Activated CD4-positive, alpha-beta T cell treated with anti-CD3 and anti-CD28 coated beads, Interleukin-10, Interleukin-2, amounts not matched to agents 100 ng/mL and 50 ng/mL, durations not matched to agents 16 hours and 8 hours (primary cell): ENCODE measurements at places on chromosomes 3 and 15.

GRCh38 chr3:32843510-32844321 lies 25.9 kb downstream of the TRIM71 start:
- DNase-seq: no peak

DNA sequence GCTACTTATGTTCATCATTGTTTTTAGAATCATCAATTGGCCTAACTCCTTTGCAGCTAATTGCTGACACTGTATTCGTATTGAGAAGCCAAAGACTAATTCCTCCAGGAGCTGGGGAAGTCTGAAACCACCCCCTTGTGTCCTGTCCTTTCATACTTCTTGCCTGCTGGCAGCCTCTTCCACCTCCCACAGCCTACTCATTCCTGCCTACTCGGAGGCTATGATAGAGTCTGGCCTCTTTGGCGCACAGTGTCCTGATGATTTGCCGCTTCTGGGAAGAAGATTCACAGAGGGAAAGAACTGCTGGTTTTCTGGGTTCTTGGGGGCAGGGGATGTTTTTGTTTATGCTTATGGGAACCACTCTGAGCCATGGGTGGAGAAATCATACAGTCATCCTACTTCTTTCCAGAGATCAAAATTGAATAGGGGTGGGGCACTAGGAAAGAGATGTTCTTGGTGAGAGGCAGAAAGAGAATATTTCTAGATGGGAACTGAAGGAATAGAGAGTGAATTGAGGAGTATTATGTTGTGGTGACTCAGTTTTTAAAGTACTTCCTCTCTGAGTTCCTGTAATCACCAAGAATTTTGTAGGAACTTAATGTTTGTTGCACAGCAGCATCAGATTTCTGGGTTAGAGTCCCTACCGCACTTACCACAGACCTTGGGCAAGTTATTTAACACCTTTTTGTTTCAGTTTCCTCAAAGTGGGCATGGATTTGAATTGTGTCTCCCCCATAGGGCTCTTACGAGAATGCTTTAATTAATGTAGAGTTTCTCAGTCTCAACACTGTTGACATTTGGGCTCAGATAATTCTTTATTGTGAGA lies 22.1 kb upstream of the SCAANT1 start:
- DNase-seq: peak; percentile 49

DNA sequence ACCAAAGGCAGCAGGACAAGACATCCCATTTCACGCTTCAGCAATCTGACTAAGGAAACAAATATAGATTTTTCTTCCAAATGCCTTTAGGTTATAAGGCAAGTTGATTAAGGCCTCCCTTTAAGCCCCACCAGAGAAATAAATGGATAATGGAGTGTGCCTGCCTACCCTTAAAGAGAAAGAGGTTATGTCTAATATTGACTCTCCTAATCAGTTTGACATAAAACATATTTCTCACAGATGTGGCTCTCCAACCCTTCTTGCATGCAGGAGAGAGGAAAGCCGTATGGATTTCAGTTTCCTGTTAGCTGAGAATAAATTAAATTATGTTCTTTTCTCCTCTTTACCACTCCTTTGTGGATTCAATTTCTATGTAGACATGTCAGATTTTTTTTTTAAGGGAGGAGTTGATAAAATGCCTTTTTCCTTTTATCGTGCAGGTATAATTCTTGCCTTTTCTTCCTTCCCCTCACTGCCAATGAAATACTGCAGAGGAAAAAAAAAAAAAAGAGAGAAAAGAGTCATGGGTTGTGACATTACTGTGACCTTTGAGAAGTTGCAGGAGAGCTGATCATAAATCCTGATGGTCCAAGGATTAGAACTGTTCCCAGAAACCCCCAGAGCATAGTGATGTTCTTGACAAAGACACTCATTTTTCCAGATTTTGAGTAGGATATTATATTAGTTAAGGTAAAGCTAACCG lies 355.3 kb upstream of the SLCO3A1 start:
- no peak for DNase-seq

GRCh38 chr3:13543253-13543652 lies 5.7 kb upstream of the FBLN2 start:
- DNase-seq: no peak

DNA sequence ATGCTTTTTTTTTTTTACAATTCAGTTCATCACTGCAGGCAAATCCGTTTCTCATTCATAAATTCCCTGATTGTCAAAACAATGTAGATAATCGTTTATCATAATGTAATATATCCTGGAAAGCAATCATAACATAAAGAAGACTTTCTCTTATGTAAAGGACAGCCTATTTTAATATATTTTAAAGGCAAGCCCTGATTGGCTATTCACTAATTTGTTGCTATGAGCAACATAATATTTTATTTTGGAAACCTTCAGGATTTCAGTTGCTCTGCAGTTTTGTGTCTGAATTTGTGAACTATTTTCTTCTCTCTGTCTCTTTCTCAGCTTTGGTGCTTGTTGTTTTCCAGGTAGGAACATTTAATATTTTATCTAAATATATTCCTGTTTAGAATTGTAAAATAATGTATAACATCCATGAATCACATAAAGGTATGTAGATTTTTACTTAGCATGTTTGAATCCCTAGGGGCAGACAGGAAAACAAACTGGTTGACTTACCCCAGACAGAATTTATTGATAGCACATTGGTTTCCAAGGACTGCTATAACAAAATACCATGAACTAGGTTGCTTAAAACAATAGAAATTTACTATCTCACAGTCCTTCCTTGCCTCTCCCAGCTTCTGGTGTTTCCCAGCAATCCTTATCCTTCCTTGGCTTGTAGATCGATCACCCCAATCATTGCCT lies 253.5 kb downstream of the CDIN1 start:
- DNase-seq: no peak

DNA sequence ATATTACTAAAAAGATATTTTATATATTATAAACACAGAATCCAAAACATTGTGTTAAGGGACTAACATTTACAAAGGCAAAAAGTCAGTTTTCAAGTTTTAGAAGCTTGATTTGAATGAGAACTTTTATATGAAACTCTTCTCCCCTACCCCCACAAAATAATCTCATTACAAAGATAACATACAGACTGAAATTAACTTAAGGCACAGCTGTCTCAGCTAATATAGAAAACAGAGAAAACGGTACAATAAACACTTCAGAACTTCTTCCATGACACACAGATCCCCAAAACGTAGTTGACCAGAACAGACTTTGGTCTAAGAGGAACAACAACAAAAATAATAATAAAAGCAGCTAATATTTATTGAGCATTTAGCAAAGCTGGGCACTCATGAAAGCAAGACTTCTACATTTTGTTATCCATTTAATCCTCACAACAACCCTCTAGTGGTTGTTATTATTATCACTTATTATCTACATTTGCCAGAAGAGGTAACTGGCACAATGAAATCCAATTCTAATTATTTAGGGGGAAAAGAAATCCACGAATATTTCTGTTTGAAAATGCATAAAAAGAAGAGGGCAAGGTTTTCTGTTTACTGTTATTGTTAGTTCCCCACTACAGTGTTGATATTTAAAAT lies 68.1 kb downstream of the PFN2 start:
- no peak for DNase-seq

- no peak for DNase-seq
Observed at GRCh38 chr3:75176937-75177336, 487.2 kb upstream of the FRG2C start.

GRCh38 chr3:66021731-66022131 lies 17.0 kb downstream of the MAGI1 start:
- DNase-seq: no peak

GRCh38 chr3:117263745-117264144 lies 554.2 kb downstream of the TUSC7 start:
- no peak for DNase-seq

DNA sequence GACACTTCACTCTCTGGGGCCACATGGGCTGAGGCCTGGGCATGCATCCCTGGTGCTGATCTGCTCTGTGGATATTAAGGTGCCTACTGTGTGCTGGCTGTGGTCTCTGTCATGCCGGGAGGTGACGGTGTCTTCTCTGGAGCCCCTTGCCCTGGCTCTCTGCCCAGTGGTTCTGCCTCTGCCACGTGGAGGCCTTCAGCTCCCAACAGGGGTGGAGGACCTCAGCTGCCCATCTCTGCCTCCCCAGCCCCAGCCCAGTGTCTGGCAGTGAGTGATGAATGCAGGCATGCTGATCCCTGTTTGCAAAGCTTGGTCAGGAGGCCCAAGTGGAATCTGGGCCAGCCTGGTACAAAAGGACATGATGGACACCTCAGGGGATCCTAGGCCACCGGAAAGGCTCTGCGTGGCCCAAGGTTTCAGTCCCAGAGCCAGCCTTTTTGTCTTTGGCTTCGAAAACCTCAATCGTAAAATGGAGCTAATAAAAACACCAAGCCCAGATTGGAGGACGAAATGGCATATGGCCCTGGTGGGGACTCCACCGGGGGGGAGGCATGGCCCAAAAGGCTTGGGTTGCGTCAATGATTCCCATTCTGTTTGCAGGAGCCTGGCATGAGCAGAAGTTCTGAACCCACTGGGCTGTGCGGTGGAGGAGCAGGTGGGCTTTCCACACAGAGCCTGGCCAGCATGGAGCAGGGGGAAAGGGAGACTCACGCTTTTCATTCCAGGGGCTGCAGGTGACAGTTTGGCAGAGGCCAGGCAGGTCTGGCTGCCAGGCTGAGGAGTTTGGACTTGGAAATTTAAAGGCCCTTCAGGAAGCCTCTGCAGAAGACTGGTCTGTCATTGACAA lies 54.7 kb upstream of the KLF13 start:
- DNase-seq: no peak

GRCh38 chr3:169939751-169940150 lies 26.9 kb upstream of the SEC62 start:
- no peak for DNase-seq

- DNase-seq: no peak
Observed at GRCh38 chr3:82796765-82797164, 1035.3 kb upstream of the GBE1 start.

- no peak for DNase-seq
Observed at GRCh38 chr3:177733233-177733632, 536.0 kb upstream of the TBL1XR1 start.

DNA sequence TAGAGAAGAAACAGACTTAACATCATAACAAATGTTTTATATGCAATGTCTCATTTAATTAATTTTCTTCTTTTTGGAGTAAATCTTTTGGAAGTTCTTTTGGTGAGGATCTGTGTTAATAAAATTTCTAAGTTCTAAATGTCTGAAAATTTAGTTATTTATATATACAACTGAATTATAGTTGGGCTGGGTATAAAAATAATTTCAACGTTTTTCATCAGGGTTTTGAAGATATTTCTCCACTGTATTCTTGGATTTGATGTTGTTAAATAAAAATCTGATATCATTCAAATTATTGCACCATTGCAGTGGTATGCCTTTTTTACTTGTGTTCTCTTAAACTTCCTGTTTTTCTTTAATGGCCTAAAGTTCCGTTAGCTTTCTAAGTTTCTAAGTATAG lies 26.9 kb upstream of the SOX14 start:
- DNase-seq: no peak

GRCh38 chr3:109155828-109156227 lies 19.3 kb downstream of the C3orf85 start:
- DNase-seq: no peak

DNA sequence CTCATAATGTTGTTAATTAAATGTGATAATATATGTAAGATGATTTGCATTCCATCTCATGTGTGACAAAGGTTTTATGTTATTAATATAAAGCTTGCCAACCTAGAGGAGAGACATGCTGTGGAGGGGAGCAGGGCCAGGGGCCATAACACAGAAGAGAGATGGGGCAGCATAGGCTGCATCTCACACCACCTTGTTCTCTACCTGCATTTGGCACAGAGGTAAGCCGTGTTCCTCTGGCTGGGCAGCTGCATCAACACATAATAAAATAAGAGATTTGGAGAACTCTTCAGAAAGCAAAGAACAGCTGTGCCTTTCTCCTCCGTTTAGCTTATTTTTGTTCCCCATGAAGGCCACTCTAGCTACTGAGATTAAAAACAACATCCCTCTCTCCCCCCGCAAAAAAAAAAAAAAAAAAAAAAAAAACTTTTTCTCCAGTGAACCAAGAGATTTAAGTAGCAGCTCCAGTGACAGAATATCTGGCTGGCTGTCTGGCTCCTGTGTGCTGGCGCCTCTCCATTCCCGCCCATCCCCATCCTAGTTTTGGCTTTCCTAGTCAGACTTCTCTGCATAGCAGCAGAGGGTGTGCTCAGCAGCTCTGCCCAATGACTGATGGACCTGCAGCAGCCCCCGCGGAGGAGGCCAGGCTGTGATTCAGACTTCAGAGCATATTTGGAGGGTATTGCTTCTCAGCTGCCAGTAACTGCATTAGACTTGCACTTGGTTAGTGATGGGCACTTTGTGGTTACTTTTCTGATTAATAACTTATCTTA lies 52.2 kb upstream of the STXBP5L start:
- DNase-seq: no peak

DNA sequence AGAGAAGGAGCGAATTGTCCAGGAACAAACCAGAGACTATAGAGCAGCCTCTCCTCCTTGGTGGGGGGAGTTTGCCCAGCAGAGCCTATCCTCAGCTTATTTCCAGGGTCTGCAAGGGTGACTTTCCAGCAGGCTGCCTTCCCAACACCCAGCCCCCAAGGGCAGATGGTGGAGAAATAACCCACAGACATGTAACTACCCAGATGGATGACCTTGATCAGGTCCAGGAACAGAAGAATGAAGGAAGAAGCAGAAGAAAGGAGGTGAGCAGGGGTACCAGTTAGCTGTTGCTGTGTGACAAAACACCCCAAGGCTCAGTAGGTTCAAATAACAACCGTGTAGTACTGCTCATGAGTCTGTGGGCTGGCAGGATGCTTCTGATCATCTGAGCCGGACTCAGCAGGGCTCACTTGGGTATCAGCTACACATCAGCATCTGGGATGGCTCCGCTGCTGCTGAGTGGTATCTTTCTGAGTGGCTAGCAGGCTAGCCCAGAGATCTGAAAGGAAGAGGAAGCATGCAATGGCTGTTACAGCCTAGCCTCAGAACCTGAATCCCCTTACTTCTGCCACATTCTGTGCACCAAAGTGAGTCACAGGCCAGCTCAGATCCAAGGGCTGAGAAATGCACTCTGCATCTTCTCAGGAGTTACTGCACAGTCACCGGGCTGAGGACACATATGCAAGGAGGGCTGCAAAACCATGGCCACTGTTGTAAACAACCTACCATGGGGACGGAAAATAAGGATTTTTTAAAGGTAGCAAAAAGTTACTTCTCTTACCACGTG lies 22.2 kb upstream of the TXNRD3 start:
- DNase-seq: no peak

DNA sequence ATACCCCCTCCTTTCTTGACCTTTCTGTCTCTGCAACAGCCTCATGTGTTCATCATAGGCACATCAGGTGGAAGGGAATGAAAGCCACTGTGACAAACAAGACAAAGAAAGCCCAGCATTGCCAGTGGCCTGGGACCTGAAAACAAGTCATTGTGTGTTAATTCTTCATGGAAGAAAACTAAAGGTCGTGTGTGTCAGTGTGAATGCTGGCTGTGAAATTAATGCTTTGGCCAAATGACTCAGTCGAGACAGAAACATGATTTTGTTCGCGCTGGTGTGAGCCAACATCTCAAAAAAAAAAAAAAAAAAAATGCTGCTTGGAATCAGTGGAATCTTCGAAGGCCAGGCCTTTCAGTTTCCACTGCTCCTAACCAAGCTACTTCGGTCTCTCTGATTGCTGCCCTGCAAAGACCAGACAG lies 386.5 kb upstream of the PROK2 start:
- DNase-seq: no peak
